ENCODE measurements at places on chromosomes 1 and 21.

DNA sequence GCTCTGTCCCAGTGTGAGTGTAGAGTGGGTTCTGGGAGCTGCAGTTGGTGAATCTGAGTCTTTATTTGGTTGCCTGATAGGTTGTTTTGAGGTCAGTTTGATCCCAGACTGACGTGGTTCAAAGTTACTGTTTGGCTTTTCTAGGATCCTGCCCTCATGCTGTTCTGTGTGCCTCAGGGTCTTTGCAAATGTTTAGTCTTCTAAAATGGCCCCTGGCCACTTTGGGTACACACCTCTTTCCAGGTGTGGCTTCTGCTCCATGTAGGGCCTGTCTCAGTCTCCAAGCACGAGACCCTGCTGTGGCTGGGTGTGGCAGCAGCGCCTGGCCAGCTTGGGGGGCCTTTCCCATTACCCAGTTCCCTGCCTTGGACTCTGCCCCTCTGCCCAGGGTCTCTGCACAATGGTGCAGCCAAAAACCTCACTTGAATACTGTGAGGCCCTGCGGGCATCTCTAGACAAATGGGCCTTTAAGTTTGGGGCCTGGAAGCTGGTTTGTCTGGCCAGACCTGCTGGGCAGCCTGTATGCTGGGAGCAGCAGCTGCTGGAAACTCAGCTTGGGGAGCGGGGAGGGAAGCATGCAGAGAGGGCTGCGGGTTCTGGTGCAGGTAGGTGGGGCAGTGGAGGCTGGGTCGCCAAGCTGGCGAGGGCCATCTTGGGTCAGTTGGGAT lies 5.6 kb downstream of the PTPRF start:
- no peak for DNase-seq

GRCh38 chr21:43020177-43020576 lies 45.8 kb downstream of the PKNOX1 start:
- no peak for DNase-seq

DNA sequence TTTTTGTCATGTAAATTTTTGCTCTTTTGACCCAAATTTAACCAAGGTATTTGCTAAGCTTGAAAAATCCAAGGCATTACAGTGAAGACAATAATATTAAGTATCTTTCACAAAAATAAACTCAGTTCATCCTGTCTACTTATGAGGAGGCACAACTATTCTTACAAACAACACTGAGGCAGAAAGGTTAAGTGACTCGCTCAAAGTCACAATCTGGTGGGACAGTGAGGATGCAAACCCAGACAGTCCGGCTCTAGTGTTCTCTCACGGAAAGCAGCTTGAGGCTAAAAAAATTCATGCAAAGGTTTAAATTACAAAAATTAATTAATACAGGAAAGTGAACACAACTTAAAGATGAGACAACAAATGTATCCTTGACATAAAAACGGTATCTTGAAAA lies 125.3 kb downstream of the SIPA1L2 start:
- DNase-seq = no peak

- no peak for DNase-seq
These were observed 12.3 kb downstream of the BTG2 start for GRCh38 chr1:203317429-203318228.

DNA sequence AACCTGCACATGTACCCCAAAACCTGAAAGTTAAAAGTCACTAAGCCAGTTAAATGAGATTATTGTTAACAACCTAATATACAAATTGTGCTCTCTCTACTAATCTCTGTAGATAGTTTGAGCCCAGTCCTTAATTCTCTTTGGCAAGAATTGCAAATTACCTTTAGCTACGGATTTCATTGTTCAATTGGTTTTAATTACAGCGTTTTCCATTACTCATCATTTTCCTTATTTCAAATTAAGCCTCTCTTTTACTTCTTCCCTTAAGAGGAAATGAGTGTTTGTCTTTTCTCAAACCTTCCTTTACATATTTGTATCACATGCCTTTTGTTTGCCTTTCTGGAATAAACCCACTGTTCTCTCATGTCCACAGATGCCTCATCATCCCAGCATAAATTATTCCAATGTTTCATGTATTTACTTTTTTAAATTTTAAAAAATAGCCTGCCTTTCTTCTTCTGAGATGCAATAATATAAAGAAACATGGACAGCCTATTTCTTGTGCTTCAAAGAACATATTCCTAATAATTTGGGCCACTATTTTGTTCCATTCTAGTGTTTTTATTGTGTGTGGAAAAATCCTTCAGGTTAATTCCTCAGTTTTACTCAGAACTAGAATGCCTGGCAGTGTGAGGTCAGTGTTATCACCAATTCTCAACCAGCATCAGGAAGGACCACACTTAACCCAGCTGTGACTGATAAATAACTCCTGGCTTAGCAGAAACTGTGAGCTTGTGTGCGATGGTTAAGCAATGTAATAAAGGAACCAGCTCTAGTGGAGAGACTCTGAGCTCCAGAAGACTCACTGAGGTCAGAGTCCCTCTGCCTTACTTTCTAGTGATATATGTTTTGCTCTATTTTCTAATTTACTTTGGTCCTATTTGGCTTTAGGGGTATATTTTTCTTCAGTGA lies 600.5 kb downstream of the LTN1 start:
- DNase-seq = no peak

DNA sequence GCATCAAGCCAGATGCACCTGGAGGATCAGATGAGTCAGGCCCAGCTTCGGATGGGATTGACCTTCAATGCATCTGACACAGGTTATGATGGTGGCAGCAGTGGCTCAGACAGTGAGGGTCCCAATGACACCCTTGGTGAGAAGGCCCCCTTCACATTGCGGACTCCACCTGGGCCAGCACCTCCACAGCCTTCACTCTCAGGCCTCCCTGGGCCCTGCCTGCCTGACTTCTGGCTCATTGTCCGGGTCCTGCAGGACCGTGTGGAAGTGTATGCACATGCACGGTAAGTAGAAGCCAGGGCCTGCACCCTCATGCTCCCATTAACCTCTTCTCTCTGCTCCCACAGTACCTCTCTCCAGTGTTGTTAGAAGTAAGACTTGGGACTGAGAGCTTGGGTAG lies 20.8 kb downstream of the HYI start:
- DNase-seq = no peak

- DNase-seq = peak; percentile 48
These were observed at the start of gene EVA1B for GRCh38 chr1:36323636-36324352. EVA1B (minus strand) TSS chr1:36323645; CDS start chr1:36323037, 608 bp downstream.

- no peak for DNase-seq
These were observed 21.1 kb upstream of the ZRANB2 start for GRCh38 chr1:71101839-71102376.

DNA sequence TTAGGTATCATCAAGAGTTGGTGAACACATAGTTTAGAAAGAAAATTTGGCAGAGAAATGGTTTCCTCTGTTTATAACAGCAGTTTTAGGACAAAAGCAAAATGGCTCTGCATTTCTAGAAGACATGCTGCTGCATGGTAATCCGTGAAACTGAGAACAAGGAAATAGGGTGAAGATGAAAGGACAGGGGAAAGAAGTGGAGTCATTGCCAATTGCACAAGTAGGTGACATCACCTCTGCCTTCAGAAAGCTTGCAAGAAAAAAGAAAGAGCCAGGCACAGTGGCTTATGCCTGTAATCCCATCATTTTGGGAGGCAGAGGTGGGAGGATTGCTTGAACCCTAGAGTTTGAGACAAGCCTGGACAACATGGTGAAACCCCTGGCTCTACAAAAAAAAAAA lies 217.6 kb downstream of the LMX1A start:
- no peak for DNase-seq

GRCh38 chr1:108831225-108831624 lies 25.7 kb downstream of the AKNAD1 start:
- no peak for DNase-seq

- no peak for DNase-seq
These were observed 13.4 kb downstream of the ELOA start for GRCh38 chr1:23756676-23757075.

GRCh38 chr1:61101536-61101935 lies 19.2 kb downstream of the NFIA start:
- DNase-seq = no peak

DNA sequence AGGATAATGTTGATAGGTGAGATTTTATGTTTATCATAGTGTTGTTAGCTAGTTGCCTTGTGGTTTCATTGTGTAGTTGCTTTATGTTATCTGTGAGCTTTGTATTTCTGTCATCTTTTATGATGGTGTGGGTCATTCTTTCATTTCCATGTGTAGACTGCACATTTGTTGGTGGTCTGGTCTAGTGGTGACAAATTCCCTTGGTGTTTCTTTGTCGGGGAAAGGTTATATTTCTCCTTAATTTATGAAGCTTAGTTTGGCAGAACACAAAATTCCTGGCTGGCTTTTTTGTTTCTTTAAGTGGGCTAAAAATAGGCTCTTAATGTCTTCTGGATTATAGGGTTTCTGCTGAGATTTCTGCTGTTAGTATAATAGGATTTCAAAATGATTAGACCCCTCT lies 347.2 kb upstream of the ADAMTS5 start:
- no peak for DNase-seq

DNA sequence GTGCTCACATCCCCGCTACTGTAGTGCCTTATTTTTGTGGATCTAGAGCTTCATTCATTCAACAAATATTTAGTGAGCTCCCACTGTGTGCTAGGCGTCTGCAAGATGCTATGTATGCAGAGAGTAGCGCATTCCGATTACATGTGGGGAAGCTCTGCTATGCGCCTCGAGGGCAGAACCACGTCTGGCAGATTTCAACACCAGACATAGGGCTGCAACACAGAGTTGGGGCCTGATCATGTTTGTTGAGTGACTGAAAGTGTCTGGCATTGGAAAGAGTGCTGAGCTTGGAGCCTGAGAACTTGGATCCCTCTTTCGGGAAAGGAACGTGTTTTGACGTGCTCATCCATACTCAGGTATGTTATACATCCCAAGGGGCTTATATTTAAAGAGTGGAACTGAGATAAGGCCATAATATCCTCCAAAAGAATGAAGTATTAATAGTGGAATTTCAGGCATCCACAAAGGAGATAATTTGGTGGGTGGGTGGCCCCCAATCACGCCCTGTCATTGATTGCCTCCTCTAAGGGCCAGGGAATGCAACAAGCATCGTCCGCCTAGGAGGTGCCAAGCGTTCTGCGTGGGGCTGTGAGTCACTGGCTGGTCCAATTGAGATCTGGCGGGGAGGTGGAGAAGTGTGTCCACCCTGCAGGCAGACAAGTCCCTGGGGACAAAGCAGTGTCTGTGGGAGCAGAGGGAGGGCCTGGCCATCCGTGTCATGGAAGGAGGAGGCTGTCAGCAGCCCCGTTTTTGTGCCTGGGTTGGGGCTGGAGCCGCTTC lies 62.8 kb upstream of the ZBTB40 start:
- no peak for DNase-seq

DNA sequence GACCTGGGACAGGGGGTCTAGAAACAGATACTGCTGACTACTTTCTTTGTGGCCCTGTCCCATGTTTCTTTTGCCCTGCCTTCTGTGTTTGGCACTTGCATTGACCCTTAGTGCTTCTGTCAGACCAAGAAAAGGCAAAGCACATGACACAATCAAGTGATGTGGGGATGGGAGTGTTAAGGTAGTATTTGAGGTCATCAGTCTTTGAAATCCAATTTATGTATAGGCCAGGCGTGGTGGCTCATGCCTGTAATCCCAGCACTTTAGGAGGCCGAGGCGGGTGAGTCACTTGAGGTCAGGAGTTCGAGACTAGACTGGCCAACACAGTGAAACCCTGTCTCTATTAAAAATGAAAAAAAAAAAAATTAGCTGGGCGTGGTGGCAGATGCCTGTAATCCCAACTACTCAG lies 26.0 kb downstream of the SERBP1 start:
- no peak for DNase-seq

Measured in Ammon's horn (tissue), 1 donor.